ENCODE measurements at places on chromosomes 1 and 21. TPM values are rescaled to one million over a fixed set of nuclear protein-coding genes. Genes with fewer than 3 reads are reported as not detected.

PIGC gene
- 39.3 TPM for polyA plus RNA-seq

- no peak for DNase-seq
These were observed 62.1 kb downstream of the GNG12 start for GRCh38 chr1:67771152-67771551.

GRCh38 chr21:43374228-43374885 lies 52.6 kb downstream of the SIK1 start:
- DNase-seq = no peak

RCAN1 gene
- polyA plus RNA-seq = 1.7 TPM

OPTC gene
- polyA plus RNA-seq = 4.0 TPM
